Stimulated activated CD8-positive, alpha-beta memory T cell treated with anti-CD3 and anti-CD28 coated beads, Interleukin-7, amount 100 ng/mL, for 1 hour (primary cell): ENCODE measurements at places on chromosomes 11 and 22.

GRCh38 chr11:62439785-62440602 lies 21.2 kb downstream of the SCGB1A1 start:
- DNase-seq = no peak

DNA sequence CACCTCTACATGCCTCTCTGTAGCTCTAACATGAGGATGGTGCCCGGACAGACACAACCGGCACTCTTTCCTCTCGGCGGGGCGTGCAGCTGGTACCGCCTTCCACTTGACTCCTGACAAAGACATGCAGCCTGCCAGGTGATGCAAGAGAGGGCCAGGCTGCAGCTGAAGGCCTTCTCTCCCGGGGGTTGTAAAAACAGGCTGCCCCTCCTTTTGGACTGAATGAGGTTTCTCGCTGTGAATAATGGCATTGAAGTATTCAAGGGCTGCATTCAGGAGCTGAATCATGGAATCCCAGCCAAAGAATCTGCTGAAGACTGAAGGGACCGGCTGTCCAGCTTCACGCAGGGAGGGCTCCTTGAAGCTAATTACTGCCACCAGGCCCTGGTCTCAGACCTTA lies 110.9 kb downstream of the GALNT18 start:
- no peak for DNase-seq

- DNase-seq = no peak
Observed at GRCh38 chr11:125600663-125601062, 8.0 kb downstream of the STT3A start.

DNA sequence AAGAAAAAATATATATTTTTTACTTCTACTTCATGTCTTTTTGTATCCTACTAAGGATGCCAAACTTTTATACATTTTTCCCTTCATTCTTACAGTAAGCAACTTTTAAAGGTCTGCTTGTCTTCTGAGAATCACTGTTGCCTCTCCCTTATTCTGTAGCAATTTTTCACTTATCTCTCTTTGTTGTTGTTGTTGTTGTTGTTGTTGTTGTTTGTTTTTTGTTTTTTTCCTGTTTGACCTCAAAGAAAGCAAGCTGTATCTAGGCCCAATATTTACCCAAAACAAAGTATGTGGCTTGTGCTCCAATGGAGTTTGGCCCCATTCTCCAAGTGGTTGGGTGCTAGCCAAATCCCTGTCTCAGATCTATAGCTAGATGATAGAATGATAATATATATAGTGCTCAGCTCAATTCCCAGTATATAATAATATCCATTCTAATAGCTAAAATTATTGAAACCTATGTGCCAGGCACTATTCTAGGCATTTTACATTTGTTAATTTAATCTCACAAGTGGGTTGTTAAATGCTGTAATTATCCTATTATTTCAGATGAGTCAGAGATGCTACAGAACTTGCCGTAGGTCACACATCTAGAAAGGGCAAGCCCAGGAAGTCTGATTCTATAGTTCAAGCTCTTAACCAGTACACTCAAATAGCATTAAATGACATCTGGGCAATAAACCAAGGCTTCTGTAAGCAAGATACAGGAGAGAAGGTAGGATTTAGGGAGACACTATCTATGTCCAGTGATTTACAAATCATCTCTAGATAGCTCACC lies 205.1 kb upstream of the PITPNB start:
- no peak for DNase-seq

GRCh38 chr11:68714060-68714856 lies 29.9 kb downstream of the GAL start:
- DNase-seq = no peak

DNA sequence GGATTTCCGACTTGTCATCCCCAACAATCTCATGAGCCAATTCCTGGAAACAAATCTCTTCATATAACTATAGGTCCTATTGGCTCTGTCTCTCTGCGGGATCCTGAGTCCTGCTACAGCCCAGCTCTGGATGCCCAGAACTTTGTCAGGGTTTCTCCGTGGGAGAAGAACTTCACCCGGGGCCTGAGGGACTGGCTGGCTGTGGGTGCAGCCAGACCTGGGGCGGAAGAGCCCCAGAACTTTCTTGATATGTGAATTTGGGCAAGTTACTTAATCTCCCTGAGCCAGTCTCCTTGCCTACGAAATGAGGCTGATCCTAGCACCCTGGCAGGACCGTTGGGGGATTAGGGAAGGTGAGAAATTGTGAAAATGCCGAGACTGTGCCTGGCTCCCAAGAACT lies 6.6 kb upstream of the TRIM29 start:
- DNase-seq = no peak

DNA sequence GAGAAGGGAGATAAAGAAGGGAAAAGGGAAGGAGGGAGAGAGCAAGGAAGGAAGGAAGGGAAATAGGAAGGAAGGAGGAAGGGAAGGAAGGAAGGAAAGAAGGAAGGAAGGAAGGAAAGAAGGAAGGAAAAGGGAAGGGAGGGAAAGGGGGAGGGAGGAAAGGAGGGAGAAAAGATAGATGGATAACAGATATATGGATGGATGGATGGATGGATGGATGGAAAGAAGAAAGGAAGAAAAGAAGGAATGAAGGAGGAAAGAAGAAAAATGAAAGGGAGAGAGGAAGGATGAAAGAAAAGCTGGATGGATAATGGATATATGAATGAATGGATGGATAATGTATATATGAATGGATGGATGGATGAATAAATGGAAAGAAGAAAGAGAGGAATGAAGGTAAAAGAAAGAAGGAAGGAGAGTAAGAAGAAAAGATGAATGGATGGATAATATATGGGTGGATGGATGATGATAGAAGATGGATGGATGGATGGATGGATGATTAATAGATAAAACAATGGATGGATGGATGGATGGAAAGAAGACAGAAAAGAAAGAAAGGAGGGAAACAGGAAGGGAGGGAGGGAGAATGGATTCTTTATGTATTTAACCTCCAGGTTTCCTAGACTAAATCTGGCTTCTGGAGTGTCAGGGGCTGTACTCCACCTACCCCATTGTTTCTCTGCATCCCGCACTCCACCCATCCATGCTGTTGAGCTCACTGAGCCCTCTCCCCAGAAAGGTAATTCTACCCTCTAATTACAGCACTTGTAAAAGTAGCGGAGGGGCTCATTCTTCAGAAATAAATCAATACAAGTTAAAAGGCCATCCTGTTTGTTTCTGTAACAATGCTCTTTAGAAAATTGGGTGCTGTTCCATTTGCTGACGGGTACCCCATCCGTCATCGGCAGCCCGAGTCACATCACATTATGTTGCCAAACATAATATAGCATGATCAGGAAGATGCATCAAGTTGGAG lies 506.1 kb downstream of the MIAT start:
- no peak for DNase-seq

GRCh38 chr11:76745561-76746207 lies 37.5 kb upstream of the TSKU start:
- no peak for DNase-seq

- no peak for DNase-seq
Observed at GRCh38 chr11:5508605-5509004, 1.2 kb downstream of the UBQLN3 start.

- DNase-seq = no peak
Observed at GRCh38 chr11:130212431-130212961, 52.9 kb downstream of the ST14 start.
